ENCODE measurements at places on chromosomes 16 and 17. TPM values are rescaled to one million over a fixed set of nuclear protein-coding genes. Genes with fewer than 3 reads are reported as not detected.

The NDEL1 gene
- total RNA-seq = 77.9 TPM

The MAPT gene
- 4.5 TPM for total RNA-seq

The ARL5C gene
- not detected for total RNA-seq

The ABCC11 gene
- total RNA-seq = 0.07 TPM

The CSH2 gene
- not detected for total RNA-seq

The SETD6 gene
- 36.5 TPM for total RNA-seq

The GLTPD2 gene
- total RNA-seq = 4.7 TPM

The MYOCD gene
- total RNA-seq = 0.07 TPM

The ITGAX gene
- total RNA-seq = not detected

- no peak for DNase-seq
Observed at GRCh38 chr16:77825196-77825595, 36.8 kb downstream of the VAT1L start.

GRCh38 chr17:6426356-6427101 is 8.4 kb downstream of the AIPL1 start:
- no peak for DNase-seq

DNA sequence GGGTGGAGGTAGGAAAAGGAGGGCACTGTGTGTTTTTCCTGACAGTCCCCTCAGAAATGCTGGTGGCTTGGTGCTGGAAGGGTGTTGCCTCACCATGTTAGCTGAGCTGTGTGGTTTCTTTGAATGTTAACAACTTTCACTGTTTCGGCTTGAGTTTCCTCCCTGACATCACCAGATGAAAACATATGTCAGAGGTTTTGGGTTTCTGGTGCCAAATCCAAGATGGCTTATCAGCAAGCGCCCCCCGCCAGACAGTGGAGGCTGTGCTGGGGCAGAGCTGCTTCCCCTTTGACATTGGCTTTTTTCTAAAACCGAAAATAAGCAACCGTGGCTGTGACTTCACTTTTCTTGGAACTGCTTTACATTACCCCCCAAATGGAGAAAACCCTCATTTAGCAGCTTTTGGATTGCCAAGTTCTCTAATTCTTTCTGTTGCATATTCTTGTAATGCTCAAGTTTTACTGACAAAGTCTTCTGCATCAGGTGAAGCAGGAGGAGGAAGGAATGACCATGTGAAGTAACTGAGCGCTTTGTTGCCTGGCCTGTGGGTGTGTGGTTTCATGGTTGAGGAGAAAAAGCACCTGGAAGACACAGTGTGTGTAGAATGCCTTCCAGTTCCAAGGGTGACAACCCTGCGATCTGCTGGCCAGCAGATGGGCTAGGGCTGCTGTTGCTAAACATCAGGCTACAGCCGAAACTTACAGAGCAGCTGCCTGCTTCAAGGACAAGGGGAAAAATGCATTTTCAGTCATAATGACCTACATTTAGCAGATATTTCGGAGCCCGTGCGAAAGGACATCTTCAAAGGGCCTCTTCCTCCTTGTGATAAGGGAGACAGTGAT is 9.7 kb downstream of the RMI2 start:
- DNase-seq = no peak

GRCh38 chr16:69532641-69533455 is 32.9 kb upstream of the NFAT5 start:
- DNase-seq = no peak

GRCh38 chr16:74565378-74565777 is 41.5 kb downstream of the GLG1 start:
- DNase-seq = no peak

- no peak for DNase-seq
Observed at GRCh38 chr17:16423226-16423872, 8.0 kb downstream of the TRPV2 start.

DNA sequence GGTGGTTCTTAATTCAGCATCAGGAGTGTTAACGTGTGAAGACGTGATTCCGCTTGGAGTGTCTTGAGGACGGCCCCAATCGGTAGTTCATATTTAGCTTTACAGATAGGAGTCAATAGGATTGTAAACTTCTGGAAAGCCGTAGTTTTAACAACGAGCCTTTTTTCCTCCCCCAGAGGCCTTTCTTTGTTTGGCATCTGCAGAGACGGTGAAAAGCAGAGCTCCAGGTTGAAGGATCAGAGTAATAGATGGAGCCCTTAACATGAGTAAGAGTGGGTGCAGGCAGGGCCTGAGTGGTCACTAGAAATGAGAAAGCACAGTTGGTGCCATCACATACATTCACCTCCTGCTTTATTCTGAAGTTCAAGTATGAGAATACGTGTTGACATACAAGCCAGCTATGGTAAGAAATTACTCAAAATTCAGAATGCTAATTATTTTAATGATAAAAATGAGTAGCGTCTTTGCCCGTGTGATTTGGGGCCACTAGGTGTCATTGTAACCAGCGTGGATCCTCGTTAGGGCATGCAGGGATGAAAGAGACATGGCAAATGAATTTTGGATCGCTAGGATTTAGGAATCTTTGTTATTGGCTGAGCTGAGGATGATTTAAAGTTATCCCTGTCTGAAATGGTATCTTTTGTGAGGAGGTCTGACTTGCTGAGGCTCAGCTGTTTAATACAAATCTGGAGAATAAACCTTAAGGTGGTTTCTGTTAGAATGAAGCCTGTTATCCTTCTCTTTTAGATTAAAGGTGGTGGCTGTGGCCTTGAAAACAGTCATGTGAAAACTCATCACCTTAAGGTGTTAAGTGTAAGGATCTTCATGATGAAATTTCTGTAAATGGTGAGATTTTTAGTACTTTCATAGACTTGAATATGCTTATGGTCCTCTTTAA is 18.6 kb downstream of the PRCD start:
- DNase-seq = no peak

DNA sequence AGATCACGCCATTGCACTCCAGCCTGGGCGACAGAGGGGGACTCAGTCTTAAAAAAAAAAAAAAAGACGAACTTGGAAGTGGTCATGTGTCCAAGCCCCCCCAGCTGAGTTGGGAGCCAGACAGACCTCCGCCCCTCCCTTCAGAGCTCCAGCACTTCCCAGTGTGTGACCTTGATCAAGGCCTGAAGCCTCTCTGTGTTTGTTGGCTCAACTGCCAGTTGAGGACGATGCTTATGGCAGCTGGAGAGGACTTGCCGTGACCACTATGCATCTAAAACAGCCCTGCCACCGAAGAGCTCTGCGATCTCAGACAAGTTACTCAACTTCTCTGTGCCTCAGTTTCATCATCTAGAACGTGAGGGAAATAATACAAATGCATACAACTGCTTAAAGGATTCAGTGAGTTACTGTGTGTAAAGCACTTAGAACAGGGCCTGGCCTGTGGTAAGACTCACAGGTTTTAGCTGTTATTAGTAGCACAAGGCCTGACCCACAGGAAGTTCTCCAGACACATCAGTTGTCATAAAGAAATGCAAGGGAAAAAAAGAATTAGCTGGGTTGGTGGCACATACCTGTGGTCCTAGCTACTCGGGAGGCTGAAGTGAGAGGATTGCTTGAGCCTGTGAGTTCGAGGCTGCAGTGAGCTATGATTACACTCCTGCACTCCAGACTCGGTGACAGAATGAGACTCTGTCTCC is 7.0 kb upstream of the IL27 start:
- DNase-seq = no peak

DNA sequence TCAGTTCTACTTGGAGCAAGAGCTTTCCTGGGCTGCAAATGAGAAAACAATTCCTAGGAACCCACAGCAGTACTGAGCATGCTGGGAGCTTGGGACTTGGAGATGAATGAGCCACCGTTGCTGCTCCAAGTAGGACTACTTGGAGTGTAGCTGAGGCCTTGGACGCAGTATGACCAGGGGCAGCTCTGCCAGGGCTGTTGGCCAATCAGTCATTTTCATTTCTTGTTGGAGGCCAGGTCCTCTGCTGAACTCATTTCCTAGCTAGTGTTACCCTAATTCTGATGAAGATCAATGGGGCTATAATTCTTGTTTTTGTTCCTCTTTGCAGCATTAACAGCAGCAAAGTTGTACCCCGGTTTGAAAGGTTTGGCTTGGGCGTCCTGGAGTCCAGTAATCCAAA is 8.0 kb upstream of the LGALS9 start:
- DNase-seq = no peak

DNA sequence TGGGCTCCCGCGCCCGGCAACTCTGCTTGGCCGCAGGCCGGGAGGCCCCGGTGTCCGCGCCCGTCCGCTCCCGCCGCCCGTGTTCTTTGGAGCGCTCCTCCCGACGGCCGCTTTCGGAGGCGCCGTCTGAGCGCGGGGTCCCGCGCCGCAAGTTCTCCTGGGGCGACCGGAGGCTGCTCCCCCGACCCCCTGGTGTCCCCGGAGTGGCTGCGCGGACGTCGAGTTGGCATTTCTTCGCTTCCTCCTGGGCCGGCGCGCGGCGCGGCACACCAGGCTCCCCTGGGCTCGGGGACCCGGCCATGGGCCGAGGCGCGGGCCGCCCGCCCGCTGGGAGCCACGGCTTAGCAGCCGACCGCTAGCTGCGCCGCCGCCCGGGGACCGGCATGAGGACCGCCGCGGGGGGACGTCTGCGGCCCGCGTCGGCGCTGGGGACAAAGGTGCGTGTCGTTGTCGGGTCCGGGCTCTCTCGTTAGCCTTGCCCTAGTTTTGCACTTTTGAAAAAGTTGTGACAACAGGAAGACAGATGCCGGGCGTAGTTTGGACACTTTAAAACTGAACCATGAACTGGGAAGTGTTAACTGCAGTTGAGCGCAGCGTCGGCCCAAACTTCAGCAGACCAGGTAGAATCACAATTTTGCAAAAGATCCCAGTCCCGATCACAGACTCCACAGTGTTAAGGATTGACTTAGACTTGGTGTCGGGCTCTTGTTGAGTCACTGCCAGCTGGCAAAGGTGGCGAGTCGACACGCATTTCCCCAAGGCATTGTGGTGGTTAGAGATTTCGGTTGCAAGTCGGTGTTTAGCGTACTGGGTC is 700 bp downstream of the UBN1 start:
- no peak for DNase-seq

DNA sequence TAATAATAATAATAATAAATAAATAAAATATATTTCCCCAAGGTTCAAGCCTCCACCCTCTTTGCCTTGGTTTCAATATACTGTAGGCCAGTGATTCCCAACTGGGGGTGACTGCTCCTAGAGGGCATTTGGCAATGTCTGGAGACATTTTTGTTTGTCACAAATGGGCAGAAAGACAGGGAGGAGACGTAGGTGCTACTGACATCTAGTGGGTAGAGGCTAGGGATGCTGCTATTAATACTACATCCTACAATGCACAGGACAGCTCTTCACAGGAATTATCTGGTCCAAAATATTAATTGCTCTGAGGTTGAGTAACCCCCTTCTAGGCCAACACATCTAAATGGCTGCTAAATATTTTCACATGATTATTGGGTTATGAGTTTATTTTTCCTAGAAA is 12.8 kb upstream of the PRR14 start:
- DNase-seq = no peak

GRCh38 chr16:759110-759910 is 1.2 kb upstream of the MSLN start:
- no peak for DNase-seq

GRCh38 chr16:87002717-87003413 is 314.3 kb downstream of the C16orf95 start:
- no peak for DNase-seq

- no peak for DNase-seq
Observed at GRCh38 chr17:50079334-50080095, 15.6 kb upstream of the PDK2 start.

DNA sequence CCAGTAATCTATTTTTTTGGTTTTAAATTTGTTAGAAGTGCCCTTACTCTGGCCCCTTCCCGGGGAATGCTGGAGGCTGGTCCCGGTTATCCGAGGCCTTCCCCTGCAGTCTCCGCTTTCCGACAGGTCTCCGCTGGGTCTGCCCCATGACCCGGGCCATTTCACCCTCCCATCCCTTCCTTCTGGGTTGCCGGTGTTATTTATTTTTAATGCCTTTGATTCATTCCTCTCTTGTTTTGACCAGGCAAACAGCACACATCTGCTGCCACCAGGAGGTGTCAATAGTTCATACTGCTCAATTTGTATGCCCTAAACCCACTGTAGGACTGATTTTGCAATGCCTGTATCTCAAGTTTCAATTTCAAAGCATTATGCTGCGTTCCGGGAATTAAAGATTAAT is 113.2 kb upstream of the IRX5 start:
- no peak for DNase-seq

DNA sequence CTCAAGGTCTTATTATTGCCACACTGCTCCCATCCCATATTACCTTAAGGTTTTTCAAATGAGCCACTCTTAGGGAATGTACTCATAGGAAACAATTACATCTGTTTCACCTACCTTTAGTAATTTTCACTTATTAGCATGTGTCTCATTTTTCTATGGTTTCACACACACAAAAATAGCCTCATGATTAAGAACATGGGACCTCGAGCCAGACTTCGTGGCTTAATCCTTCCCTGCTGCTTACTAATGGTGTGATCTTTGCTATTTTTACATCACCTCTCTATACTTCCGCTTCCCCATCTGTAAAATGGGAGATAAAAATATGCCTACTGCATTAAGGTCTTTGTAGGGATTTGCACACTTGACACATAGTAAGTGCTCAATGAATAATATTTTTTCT is 38.5 kb downstream of the OTOA start:
- no peak for DNase-seq

All from type B pancreatic cell (in vitro differentiated cells).